Activated T-helper 17 cell treated with anti-CD3 and anti-CD28 coated beads, Interleukin-2, amount 50 U/mL, for 72 hours (primary cell): ENCODE measurements at places on chromosomes 6 and 20. TPM values are rescaled to one million over a fixed set of nuclear protein-coding genes. Genes with fewer than 3 reads are reported as not detected.

Gene SYCP2L
- total RNA-seq = 0.50 TPM

Gene RRAGD
- total RNA-seq = 8.8 TPM

Gene TRDN
- not detected for total RNA-seq

Gene VNN1
- total RNA-seq = not detected

Gene HTR1E
- total RNA-seq = not detected

Gene IP6K3
- not detected for total RNA-seq

Gene ANKEF1
- 2.4 TPM for total RNA-seq

Gene MRAP2
- total RNA-seq = 0.11 TPM

Gene NT5E
- total RNA-seq = 10.5 TPM

Gene ABHD16B
- total RNA-seq = not detected

Gene XKR7
- total RNA-seq = 0.04 TPM

Gene RSPH4A
- 0.28 TPM for total RNA-seq

Gene VGLL2
- not detected for total RNA-seq

Gene GNMT
- total RNA-seq = 0.30 TPM

Gene TRMT11
- total RNA-seq = 39.5 TPM

Gene VSTM2L
- total RNA-seq = not detected

Gene GJA1
- total RNA-seq = 0.11 TPM

Gene ECT2L
- total RNA-seq = not detected

Gene RGS17
- 0.26 TPM for total RNA-seq

Gene FAM83B
- not detected for total RNA-seq

Gene CD24
- not detected for total RNA-seq

Gene TEAD3
- total RNA-seq = 1.8 TPM

Gene SULF2
- 2.2 TPM for total RNA-seq

Gene CSNK2B
- 245 TPM for total RNA-seq

Gene HMGCLL1
- total RNA-seq = not detected

Gene SCRT2
- not detected for total RNA-seq

Gene IRF4
- total RNA-seq = 704 TPM

Gene TUBB2A
- total RNA-seq = 6.0 TPM

Gene FAM162B
- total RNA-seq = not detected

Gene FHL5
- not detected for total RNA-seq

Gene FAM50B
- 13.9 TPM for total RNA-seq

Gene RNF217
- 1.7 TPM for total RNA-seq

Gene SLC26A8
- not detected for total RNA-seq

Gene DEFB121
- total RNA-seq = not detected

Gene POM121L2
- not detected for total RNA-seq

Gene SLC17A1
- not detected for total RNA-seq

Gene PLEKHG1
- total RNA-seq = 7.8 TPM

Gene STMND1
- total RNA-seq = 0.37 TPM

Gene TCF21
- not detected for total RNA-seq

Gene EPPIN
- not detected for total RNA-seq

Gene ADGRF1
- total RNA-seq = not detected

Gene ATP9A
- total RNA-seq = 2.2 TPM

Gene MICA
- total RNA-seq = 11.6 TPM

Gene ZNF343
- total RNA-seq = 8.0 TPM

Gene SPEF1
- total RNA-seq = 0.24 TPM

Gene PRRT1
- total RNA-seq = 0.29 TPM

Gene METTL24
- not detected for total RNA-seq
